WTC11 (cell line): ENCODE measurements at places on chromosomes 4 and X.

- peaks cover 11% of the 10 kb centered on the region for H3K4me1 ChIP-seq
- no peak for DNase-seq
- H3K27ac ChIP-seq = no peak overlapping the region
- peaks cover 2% of the 10 kb centered on the region; the same call in 1 of the 2 replicates for H3K36me3 ChIP-seq
- no peak overlapping the region for H3K4me3 ChIP-seq
Observed at GRCh38 chr4:38310446-38311043, 350.3 kb downstream of the PTTG2 start.

DNA sequence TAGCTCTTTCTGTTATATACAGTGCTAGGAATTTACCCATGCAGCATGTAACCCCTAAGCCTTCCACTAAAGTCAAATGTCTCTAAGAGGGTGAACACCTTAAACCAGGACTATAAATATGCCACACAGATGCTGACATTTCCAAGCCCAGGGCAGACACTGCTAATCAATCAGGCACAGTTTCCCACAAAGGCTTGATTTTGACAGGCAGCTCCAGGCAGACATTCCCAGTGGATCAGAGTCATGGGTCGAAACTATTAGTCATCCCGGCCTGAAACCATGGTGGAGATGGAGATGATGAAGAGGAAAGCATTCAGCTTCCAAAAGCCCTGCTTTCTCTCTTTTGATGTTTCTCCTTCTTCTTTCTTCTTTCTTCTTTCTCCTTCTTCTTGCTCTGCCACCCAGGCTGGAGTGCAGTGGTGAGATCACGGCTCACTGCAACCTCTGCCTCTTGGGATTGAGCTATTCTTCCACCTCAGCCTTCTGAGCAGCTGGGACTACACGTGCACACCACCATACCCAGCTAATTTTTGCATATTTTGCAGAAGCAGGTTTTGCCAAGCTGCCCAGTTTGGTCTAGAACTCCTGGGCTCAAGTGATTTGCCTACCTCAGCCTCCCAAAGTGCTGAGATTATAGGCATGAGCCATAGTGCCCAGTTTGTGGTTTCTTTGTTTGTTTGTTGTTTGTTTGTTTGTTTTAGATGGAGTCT lies 21.0 kb upstream of the SORCS2 start:
- no peak overlapping the region for H3K27ac ChIP-seq
- no peak overlapping the region for H3K4me3 ChIP-seq
- no peaks in the 10 kb centered on the region for H3K36me3 ChIP-seq
- H3K27me3 ChIP-seq = no peaks in the 10 kb centered on the region; the same call in none of the 2 replicates
- H3K4me1 ChIP-seq = no peaks in the 10 kb centered on the region

GRCh38 chr4:53150631-53151488 lies 215.0 kb downstream of the SCFD2 start:
- H3K4me1 ChIP-seq = peaks cover 9% of the 10 kb centered on the region
- no peak overlapping the region for H3K27ac ChIP-seq
- DNase-seq = no peak
- no peak overlapping the region for H3K4me3 ChIP-seq

- no peak overlapping the region for H3K4me3 ChIP-seq
- H3K36me3 ChIP-seq = no peaks in the 10 kb centered on the region; the same call in 1 of the 2 replicates
- H3K27me3 ChIP-seq = no peaks in the 10 kb centered on the region
- H3K27ac ChIP-seq = no peak overlapping the region
- no peak for DNase-seq
Observed at GRCh38 chr4:150286656-150287055, 208.4 kb downstream of the DCLK2 start.

GRCh38 chr4:6001680-6002491 lies 16.3 kb downstream of the C4orf50 start:
- DNase-seq = no peak
- peaks cover 5% of the 10 kb centered on the region for H3K27me3 ChIP-seq
- H3K27ac ChIP-seq = no peak overlapping the region
- peaks cover 12% of the 10 kb centered on the region for H3K4me1 ChIP-seq

DNA sequence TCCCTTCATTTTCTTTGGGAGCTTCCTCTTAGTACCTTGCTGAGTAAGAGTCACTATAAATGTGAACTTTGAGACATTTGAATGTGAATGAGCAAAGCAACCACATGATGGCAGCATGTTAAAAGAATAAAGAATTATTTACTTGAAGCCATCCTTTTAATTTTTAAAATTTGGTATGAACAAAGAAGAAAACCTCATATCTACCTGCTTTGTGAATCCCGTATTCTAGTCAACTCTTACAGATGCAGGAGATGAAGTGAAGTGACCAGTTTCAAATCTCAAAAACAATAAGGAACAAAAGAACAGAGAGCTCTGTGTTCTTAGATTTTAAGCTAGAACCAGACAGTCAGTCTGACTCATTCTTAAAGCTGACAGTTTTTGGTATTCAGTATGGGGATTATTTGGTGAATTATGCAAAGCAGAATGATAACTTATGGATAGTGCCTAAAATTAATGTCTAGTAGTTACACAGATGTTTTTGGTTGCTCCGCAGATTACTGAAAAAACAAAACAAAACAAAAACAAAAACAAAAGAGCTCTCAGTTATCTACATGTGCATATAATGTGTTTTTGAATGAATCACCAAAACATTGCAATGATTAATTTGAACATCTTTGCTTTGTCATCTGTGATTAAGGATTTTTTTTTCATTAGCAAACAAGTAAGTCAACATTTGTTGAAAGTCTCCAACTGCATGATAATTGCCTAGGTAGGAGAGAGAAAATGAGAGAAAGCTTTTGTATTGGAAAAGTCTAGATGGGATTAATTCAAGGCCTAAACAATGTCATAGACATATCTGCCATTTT lies 48.2 kb upstream of the H2AZ1 start:
- no peaks in the 10 kb centered on the region for H3K27me3 ChIP-seq
- no peak overlapping the region for H3K4me3 ChIP-seq
- H3K27ac ChIP-seq = no peak overlapping the region
- H3K4me1 ChIP-seq = peaks cover 12% of the 10 kb centered on the region
- H3K36me3 ChIP-seq = no peaks in the 10 kb centered on the region

- peaks cover 3% of the 10 kb centered on the region for H3K36me3 ChIP-seq
- no peak for DNase-seq
- H3K4me1 ChIP-seq = no peaks in the 10 kb centered on the region
- H3K4me3 ChIP-seq = no peak overlapping the region
- no peak overlapping the region for H3K27ac ChIP-seq
Observed at GRCh38 chr4:15902746-15903145, 35.8 kb downstream of the FGFBP1 start.

- H3K36me3 ChIP-seq = no peaks in the 10 kb centered on the region
- no peak for DNase-seq
- no peak overlapping the region for H3K4me3 ChIP-seq
- no peak overlapping the region for H3K27ac ChIP-seq
- H3K27me3 ChIP-seq = peaks cover 3% of the 10 kb centered on the region
Observed at GRCh38 chr4:102778720-102779119, 18.0 kb upstream of the MANBA start.

- H3K4me1 ChIP-seq = no peaks in the 10 kb centered on the region
- no peaks in the 10 kb centered on the region for H3K27me3 ChIP-seq
- no peak for DNase-seq
- H3K27ac ChIP-seq = no peak overlapping the region
- no peak overlapping the region for H3K4me3 ChIP-seq
Observed at GRCh38 chrX:455673-456072, 69.0 kb upstream of the PPP2R3B start.

DNA sequence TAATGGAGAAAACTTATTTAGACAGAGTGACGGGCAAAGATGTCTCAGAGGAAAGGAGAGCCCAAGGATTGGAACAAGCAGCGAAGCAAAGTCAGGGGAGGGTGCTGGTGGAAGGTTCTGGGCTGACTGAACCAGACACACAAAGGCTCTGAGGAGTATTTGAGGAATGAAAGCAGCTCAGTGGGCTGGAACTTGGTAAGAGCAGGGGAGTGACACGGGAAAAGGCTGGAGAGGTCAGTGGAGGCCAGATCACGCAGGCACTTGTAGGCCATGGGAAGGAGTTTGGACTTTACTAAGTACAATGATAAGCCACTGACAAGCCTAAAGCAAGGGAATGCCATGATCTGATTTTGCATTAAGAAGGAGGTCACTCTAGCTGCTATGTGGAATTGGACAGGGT lies 71.4 kb downstream of the TSC22D3 start:
- H3K36me3 ChIP-seq = no peaks in the 10 kb centered on the region
- DNase-seq = no peak
- no peaks in the 10 kb centered on the region; the same call in 1 of the 2 replicates for H3K27me3 ChIP-seq
- peaks cover 28% of the 10 kb centered on the region for H3K4me1 ChIP-seq
- no peak overlapping the region for H3K4me3 ChIP-seq

- no peaks in the 10 kb centered on the region for H3K36me3 ChIP-seq
- no peak overlapping the region for H3K4me3 ChIP-seq
- H3K4me1 ChIP-seq = peaks cover 37% of the 10 kb centered on the region
- no peaks in the 10 kb centered on the region for H3K27me3 ChIP-seq
- no peak overlapping the region for H3K27ac ChIP-seq
Observed at GRCh38 chr4:23969635-23970145, 79.8 kb upstream of the PPARGC1A start.

DNA sequence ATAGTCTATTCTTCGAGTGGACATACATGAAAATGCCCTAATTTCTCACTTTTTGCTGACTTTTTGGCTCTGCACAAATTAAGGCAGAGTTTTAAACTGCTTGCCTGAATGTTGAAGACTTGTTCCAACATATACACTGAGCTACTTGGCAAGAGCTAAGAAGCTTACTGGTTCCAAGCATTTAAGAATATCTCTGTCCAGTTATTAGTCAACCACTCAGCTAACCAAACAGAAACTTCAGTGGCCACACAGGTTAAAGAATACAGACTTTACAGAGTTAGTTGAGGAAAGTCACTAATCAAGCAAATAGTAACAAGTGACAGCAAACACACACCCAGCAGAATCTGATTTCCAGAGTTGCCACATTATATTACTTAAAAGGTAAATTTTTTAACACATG lies 35.5 kb downstream of the AMER1 start:
- H3K4me3 ChIP-seq = no peak overlapping the region
- DNase-seq = no peak
- no peaks in the 10 kb centered on the region; the same call in 1 of the 2 replicates for H3K27me3 ChIP-seq
- no peaks in the 10 kb centered on the region for H3K36me3 ChIP-seq
- no peaks in the 10 kb centered on the region for H3K4me1 ChIP-seq
- no peak overlapping the region for H3K27ac ChIP-seq

DNA sequence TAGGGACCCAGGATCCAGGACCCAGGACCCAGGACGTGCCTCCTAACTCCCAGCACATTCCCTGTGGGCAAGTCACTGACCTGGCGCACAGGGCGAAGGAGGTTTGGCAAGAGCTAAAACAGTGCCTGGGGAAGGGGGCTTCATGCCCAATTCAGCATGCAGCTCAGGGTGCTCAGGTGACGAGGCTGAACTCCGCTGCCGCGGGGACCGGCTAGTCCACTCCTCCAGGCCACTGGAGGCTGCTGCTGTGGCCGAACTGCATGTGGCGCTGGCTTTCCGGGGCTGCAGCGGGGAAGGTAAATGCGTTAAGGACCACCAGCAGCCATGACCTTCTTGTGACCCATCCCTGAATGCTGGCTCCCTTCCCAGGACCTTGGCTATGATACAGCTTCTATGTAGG lies 4.9 kb upstream of the PIM2 start:
- no peaks in the 10 kb centered on the region for H3K27me3 ChIP-seq
- peaks cover 25% of the 10 kb centered on the region for H3K36me3 ChIP-seq
- H3K4me1 ChIP-seq = peaks cover 62% of the 10 kb centered on the region

- 0 out of 2 replicates have a peak, but pooled peaks cover 2% of the 10 kb centered on the region for H3K36me3 ChIP-seq
- H3K4me3 ChIP-seq = no peak overlapping the region
- peaks cover 7% of the 10 kb centered on the region for H3K4me1 ChIP-seq
- no peak for DNase-seq
- H3K27ac ChIP-seq = no peak overlapping the region
Observed at GRCh38 chrX:140157611-140158010, 192.3 kb upstream of the CXorf66 start.

GRCh38 chrX:64842492-64842891 lies 133.8 kb downstream of the ZC4H2 start:
- H3K4me3 ChIP-seq = no peak overlapping the region
- H3K36me3 ChIP-seq = no peaks in the 10 kb centered on the region; the same call in 1 of the 2 replicates
- DNase-seq = no peak
- H3K27me3 ChIP-seq = no peaks in the 10 kb centered on the region; the same call in 1 of the 2 replicates
